ENCODE measurements at places on chromosomes 4 and X.

DNA sequence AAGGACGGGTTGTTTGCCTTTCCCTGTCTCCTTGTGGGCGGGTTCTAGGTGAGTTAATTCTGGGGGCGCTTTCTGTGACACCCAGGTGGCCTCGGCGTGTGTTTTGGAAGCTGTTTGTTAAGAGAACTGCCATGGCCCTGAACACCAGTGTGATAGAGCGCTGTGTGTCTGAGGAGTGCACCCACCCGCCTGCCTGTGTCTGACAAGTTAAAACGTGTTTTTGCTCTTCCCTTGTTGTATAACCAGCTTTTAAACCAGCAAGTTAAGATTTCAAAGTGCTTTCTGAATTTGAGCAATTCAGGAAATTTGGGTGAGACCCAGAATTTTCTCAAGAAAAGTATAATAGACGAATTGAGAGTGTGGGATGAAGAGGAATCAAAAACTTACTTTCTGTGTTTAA, 55.2 kb upstream of the HGFAC start:
- DNase-seq = no peak

GRCh38 chr4:7820031-7820818, 119.4 kb downstream of the AFAP1 start:
- DNase-seq = no peak

DNA sequence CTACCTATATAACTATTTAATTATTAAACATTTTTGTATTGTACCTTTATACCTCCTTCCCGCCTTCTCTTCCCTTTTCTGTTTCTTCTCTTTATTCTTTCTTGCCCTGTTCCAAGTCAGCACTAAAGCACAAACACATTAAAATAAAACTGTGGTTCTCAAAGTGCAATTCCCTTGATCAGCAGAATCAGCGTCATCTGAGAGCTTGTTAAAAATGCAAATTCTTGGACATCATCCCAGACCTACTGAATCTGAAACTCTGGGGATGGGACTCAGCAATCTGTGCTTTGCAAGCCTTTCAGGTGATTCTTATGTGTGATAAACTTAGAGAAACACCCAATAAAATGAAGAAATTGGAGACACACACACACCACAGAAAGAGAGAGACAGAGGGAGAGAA, 178.4 kb upstream of the BMP3 start:
- no peak for DNase-seq

GRCh38 chr4:186739802-186740434, 16.3 kb upstream of the FAT1 start:
- DNase-seq = no peak

- peak; percentile 72 for DNase-seq
Observed at GRCh38 chrX:47619486-47620302, at the start of gene SYN1. SYN1 (minus strand) TSS chrX:47619857; CDS start chrX:47619728, 129 bp downstream.

DNA sequence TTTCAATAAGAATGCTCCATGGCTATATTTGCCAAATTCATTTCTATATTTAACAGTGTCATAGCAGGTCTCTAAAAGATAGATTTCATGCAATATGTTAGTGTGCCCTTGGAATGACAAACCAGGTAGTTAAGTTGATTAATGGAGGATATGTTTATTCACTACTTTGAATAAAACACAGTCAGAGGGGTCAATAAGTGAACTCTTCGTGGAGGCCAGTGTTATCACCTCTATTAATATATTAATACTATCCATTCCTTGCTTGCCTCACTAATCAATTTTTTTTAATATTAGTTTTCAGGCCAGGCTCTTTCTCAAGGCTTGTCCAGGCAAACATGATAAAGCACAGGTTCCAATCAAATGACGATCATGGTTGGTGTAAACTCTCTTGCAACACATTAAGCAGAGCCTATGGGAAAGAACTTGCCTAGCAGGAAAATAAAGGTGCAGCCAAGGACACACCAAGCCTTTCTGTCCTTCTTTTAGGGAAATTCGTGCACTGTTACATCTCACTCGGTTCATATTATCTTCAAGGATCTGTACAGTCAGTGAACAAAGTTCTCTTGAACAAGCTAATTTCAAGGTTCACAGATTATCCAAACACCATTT, 144.7 kb downstream of the DCK start:
- DNase-seq = no peak

DNA sequence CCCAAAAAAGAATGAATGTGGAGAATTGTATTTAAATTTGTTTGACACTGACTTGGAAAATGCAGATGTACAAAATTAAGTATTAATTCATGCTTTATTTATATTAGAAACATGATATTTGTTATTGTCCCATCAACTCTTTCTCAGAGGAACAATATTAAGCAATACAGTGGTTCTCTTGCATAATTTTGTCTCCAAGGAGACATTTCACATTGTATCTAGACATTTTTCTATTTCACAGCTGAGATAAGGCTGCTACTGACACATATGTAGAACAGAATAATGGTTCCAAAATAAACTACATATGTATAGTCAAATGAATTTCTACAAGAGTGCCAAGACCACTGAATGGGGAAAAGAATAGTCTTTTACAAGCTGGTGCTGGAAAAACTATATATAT, 427.9 kb upstream of the SPANXN1 start:
- no peak for DNase-seq

GRCh38 chrX:130139474-130140201, 26.0 kb downstream of the AIFM1 start:
- DNase-seq = no peak

DNA sequence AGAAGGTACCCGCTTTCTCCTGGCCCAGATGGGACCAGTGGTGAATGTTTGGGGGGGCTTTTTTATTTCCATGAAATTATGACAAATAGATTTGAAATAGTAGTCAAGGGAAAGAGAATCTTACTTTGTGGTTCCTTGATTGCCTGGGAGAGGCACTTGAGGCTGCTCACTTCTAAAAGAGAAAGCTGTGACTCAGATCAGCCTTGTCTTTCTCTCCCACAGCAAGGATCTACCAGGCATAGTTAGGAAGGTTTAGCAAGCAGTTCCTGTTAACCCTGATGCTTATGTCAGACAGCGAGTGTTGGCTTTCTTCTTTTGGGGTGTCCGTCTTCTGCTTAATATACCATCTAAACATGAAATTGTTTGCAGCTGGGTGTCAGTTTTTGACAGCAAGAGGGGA, 114.5 kb downstream of the TSPAN7 start:
- DNase-seq = no peak

GRCh38 chr4:81040012-81040659, 9.6 kb downstream of the BMP3 start:
- DNase-seq = no peak

- DNase-seq = no peak
Observed at GRCh38 chr4:188606635-188607034, 467.4 kb downstream of the TRIML1 start.

GRCh38 chr4:77127837-77128621, 29.0 kb upstream of the CCNG2 start:
- DNase-seq = no peak

DNA sequence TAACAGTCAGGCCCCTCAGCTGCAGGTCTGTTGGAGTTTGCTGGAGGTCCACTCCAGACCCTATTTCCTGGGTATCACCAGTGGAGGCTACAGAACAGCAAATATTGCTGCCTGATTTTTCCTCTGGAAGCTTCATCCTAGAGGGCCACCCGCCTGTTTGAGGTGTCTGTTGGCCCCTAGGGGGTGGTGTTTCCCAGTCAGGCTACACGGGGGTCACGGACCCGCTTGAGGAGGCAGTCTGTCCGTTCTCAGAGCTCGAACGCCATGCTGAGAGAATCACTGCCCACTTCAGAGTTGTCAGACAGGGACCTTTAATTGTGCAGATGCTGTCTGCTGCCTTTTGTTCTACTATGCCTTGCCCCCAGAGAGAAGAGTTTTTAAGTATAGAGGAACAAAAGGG, 160.8 kb downstream of the DKK2 start:
- no peak for DNase-seq

- no peak for DNase-seq
Observed at GRCh38 chr4:124573056-124573455, 139.5 kb downstream of the ANKRD50 start.

GRCh38 chrX:22760513-22761057, 239.2 kb upstream of the DDX53 start:
- DNase-seq = no peak

- no peak for DNase-seq
Observed at GRCh38 chrX:72025236-72025770, 106.4 kb downstream of the RTL5 start.

GRCh38 chrX:55638933-55639332, 15.7 kb downstream of the FOXR2 start:
- no peak for DNase-seq

GRCh38 chr4:41957634-41958033, 22.4 kb downstream of the TMEM33 start:
- no peak for DNase-seq

DNA sequence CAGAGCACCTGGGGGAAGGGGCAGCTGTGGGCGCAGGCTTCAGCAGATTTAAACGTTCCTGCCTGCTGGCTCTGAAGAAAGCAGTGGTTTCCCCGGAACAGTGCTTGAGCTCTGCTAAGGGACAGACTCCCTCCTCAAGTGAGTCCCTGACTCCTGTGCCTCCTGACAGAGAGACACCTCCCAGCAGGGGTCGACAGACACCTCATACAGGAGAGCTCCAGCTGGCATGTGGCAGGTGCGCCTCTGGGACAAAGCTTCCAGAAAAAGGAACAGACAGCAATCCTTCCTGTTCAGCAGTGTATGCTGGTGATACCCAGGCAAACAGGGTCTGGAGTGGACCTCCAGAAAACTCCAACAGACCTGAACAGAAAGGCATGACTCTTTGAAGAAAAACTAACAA, 68.1 kb downstream of the ZC4H2 start:
- DNase-seq = no peak

GRCh38 chr4:55395218-55395528, 584 bp upstream of the TMEM165 start:
- DNase-seq = no peak

DNA sequence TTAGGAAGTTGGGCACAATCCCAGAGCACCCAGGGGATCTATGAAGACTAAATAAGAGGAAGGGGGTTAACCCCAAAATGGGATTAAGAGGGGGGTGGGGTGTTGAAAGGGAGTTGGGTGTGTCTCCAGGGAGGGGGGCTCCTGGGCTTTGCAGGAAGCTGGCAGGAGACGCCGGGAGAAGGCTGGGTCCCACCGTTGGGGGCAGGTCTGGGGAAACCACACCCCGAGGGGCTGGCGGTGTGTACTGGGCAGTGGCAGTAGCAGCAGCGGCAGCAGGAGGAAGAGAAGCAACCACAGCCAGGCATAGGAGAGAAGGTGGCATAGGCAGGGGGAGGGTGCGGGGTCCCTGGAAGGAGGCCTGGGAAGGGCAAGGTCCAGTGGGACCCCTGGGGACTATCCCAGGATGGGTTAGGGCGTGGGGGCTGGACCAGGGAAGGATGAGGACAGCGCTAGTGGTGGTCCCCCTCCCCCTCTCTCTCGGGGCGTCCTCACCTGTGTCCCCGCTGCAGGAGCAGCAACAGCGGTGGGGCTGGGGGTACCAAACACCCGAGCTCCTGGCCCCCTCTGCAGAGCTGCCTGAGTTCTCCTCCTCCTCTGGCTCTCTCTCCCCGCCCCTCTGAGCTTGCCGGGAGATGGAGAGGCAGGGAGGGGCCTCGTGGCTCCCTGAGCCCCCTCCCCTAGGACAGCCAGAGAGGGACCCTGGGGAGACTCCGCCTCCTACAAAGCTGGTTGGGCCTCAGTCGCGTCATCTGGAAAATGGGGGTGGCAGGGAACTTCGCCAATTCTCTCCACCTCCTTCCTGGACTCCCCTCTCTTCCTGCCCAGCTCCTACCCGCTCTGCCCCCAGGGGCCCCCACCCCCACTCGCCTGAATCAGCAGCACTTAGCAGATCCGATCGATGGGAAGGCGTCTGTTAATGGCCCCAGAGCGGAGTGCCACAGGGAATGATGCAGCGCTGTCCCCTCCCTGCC, at the start of gene KCND1:
Gene KCND1 (minus strand): TSS at position 596 of the 971 bp plus-strand sequence. CDS start 1,573 bp downstream, outside the sequence.
- no peak for DNase-seq

DNA sequence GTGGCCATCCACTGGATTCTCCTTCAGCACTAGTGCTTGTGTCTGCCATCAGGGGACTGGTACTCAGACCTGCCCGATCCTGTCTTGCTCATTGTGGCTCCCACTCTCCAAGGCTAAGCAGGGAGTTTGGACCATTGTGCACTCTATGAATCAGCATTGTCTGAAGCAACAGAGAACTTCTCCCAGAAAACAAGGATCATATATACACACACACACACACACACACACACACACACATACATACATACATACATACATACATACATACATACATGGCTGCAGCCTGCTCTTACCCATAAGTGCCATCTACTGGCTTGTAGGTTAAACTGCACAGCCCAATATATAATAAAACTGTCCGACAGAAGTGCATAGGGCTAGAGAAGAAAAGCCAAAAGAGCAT, 345.3 kb upstream of the LCORL start:
- DNase-seq = no peak

DNA sequence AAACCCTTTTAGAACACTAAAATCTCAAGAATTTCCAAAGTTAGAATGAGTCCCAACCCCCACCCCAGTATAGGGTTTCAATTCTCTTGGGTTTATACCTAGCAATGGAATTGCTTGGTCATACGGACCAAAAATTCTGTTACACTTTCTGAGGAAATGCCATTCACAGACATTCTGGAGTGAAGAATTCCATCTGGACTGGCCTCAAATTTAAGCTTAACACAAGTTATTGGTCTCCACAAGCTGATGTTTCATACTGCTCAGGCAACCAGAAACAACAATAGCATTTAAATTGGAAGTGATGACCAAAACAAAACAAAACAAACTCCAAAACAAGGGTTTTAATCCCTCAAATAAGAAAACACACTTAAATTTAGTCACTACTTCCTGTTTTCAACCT, 51.1 kb downstream of the GPC4 start:
- DNase-seq = no peak

- DNase-seq = no peak
Observed at GRCh38 chr4:56217343-56217890, 169.9 kb downstream of the AASDH start.

DNA sequence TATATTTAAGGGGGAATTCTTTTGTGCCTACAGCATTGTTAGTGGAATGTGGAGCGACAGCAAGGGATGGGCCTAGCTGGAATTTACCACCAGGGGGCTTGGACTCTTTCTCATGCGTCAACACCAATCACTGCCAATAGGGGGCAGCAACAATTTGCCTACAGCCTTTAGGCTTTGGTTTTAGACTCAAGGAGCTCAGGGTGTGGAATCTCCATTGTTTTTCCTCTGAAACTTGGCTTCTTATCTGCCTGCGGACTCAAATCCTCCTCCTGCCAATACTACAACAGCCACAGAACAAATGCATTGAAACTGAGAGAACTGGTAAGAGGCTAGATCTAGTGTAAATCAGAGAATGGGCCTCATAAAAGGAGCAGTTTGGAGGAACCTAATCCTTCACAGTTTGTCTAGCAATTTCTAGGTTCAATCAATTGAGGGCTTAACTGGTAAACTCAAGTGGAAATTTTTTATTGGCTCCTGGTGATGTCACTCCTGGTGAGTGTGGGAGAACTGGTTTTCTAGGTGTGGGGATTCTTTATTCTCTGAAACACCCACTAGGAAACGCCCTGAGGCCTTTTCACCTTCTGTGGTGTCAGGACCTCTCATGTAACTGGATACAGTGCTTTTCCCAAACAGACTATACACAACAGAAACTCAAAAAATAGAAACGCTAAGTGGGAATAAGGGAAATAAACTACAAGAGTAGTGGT, 27.9 kb upstream of the TMSB4X start:
- DNase-seq = peak; percentile 58

Measured in stimulated activated CD4-positive, alpha-beta T cell treated with anti-CD3 and anti-CD28 coated beads, Interleukin-2, amount 100 ng/mL, for 4 hours (primary cell).